AG10803 (cell line): ENCODE measurements at places on chromosomes 2 and 18.

GRCh38 chr2:109497911-109498870 is 115.6 kb downstream of the SEPTIN10 start:
- DNase-seq, result peak; percentile 38

DNA sequence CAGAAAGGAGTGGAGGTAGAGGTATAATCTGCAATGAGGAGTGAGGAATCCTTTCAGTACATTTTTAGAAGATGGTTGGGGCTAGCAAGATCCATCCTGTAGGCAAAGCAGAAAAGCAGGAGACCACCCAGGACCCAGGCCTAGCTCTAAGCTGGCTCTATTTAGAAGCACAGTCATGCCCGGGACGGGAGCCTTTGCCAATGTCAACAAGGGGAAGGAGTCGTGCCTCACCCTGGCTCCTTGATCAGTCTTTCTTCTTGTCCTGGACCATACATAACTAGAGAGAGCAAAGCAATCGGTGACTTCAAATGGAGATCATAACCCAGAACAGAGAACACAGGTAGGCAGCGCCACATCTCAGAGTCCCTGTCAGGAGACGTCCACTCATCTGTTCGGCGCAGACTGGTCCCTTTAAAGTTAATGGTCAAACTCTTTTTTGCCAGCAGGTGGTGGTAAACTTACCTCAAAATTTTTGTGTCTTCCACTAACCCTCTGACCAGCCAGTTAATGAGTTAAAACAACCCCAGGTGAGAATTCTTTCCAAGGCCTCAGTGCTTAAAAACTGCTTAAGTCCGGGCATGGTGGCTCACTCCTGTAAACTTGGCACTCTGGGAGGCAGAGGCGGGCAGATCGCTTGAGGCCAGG is 8.0 kb downstream of the MC5R start:
- no peak for DNase-seq

DNA sequence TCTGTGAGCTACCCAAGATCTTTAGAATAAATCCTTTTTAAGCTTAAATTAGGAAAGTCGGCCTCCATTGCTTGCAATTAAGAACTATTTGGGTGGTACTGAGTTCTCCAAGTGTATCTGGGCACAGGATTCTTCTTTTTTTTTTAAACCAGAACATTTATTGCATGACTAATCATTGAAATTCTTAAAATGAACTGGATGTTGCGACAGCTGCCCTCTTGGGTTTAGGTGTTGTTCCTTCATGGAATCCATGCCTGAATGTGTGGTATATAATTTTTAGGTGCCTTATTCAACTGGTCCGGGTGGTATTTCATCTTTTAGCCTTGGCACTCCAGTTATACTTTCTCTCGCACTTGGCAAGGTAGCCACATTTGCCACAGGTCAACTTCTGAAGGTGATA is 14.5 kb upstream of the KCNK3 start:
- DNase-seq, result peak; percentile 18

GRCh38 chr2:61727746-61728145 is 126.1 kb downstream of the FAM161A start:
- DNase-seq, result no peak
